Caki2 (cell line): ENCODE measurements at places on chromosomes 6 and 20.

DNA sequence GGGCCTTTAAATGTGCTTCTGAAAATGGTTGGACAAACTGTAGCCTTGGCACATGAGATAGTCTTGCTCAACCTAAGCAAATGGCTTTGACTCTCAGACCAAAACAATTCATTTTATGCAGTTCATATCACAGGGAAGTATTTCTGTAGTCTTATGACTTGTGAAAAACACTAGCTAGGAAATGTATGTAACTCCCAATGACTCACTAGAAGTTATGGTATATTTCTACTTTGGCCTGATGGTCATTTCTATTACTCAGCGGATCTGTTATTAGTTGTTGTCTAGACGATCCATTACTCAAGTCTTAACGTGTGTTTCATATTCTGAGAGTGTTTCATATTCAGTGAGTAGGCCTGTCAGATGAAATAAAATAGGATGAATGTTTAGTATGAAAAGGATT lies 1333.5 kb downstream of the KHDRBS2 start:
- DNase-seq: no peak

DNA sequence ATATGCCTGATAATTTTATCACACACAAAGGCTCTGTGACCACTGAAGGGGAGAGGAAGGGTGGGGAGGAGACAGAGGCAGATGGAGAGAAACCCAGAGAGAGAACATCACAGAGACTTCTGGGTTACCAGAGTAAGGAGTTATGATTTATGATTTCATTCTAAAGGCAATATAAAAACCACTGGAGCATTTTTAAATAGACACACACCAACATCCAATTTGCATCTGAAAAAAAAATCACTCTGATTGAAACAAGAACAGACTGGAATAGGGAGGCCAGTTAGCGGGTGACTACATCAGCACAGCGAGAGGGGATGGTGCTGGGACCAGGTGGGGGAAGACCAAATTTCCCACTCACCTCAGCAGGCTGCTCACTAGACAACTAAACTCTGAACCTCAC lies 104.8 kb downstream of the AGPAT4 start:
- no peak for DNase-seq

DNA sequence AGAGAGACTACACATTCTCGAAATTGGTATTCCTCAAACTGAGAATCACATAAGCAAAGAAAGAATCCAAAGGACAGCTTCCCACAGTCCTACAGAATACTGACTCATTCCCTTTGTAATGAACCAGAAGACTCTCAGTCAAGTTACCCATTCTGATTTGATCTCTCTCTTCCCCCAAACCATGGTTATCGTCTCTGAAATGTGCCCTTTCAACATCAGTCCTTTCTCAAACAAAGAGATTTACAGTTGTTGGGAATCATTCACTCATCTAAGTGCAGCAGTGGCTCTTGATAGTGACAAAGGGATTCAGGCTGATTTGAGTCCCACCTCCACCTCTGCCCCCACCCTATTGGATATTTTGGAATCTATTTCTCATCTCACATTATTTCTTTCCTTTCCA lies 15.0 kb upstream of the RSPO3 start:
- no peak for DNase-seq

GRCh38 chr6:148179786-148180185 lies 162.9 kb upstream of the SASH1 start:
- peak; percentile 43 for DNase-seq

DNA sequence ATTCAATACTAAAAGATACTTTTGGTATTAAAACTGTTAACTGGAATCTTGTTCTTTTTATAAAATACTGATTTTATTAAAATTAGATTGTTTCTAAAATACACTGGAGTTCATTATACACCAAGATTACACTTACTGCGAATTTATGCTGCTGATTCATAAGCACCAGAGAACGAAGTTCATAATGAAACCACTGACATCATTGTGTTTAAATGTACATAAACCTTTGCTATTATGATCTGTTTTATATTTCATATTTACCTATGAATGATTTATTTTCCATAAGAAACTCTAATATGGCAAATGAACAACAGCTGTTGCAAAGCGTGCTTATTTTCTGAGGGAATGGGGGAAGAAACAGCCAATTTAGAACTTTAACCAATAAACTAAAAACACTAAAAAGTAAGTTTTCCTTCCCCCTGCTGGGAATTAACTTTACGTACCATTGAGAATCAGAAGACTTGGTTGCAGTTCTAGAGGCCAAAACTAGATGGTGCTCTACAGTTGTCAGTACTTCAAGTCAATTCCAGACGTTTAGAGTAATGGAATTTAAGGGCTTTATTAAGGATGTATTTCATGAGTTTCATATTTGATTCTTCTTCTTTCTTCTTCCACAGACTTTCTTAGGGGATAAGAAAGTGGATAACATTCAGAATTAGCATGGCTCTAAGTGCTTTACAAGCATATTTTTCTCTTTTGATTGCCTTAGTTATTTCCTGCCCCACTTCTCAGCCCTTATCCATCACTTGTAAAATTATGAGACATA lies 30.8 kb upstream of the COL19A1 start:
- DNase-seq: peak; percentile 27
